Naive B cell (primary cell): ENCODE measurements at places on chromosomes 5 and 9. TPM values are rescaled to one million over a fixed set of nuclear protein-coding genes. Genes with fewer than 3 reads are reported as not detected.

Gene TAL2
- 1.9 TPM for polyA plus RNA-seq

Gene CENPK
- 13.3 TPM for polyA plus RNA-seq

GRCh38 chr5:6721442-6721841 is 8.2 kb downstream of the TENT4A start:
- no peak for DNase-seq

DNA sequence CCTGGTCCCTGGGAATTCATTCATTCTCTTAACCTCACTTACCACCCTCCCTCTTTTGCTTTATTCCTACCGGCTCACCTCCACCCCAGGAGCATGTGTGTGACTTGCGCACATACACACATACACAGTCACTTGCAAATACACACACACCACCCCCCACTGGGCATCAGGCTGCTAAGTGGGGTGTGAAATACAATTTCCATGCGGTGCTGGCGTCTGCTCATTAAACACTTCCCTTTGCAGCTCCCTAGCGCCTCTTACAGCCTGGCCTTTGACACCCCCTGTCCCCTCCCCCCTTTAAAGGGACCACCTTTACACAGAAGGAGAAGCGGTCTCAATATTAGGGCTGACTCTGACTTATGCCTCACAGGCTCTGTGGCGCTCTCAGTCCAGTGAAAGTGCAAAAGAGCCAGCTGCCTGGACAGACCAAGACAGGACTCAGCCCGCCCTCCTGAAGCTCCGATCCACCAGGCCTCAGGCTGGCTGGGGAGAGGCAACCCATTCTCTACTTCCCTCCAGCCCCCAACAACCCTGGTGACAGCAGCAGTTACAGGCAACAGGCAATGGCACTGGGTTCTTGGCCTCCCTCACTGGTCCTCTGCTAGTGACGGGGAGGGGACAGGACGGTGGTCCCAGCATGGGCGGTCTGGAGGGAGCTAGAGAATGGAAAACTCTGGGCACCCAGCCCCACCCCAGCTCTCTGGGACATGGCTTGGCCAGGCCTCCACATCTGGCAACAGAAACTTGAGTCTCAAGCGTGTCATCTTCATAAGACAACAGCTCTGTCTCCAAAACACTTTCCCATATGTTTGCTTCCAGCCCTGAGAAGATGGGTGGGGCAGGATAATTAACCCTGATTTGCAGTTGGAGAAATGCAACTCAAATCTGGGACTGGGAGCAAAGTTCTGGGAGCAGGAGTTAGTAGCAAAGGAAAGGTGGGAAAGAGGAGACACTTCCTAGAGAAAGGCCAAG is 12.0 kb downstream of the ENHO start:
- no peak for DNase-seq

DNA sequence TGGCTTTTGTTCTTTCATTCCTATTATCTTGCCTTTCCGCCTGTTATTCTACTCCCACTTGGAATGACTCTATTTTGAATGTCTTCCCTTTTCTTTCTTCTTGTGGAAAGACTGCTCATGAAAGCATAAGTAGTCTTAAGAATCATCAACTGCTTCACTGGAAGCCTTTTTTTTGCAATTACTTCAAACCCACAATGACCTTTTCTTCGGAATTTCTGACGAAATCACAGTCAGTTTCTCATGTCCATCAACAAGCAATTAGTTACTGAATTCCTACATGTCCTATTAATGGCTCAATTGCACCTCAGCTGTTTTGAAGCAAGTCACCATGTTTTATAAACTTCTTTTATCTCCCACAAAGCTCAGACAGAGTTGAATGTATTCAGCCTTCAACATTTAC is 196.2 kb downstream of the TARS1 start:
- no peak for DNase-seq

GRCh38 chr5:127615916-127616315 is 33.0 kb upstream of the CTXN3 start:
- DNase-seq = no peak

GRCh38 chr9:14180093-14180959 is 133.6 kb downstream of the NFIB start:
- no peak for DNase-seq

GRCh38 chr9:37931592-37931991 is 27.7 kb upstream of the SLC25A51 start:
- no peak for DNase-seq

- no peak for DNase-seq
Observed at GRCh38 chr9:122742003-122742402, at the start of gene OR1L6. OR1L6 (plus strand) TSS chr9:122742303; CDS start chr9:122749848, 7,545 bp downstream.

- DNase-seq = no peak
Observed at GRCh38 chr9:4214486-4214885, 85.4 kb downstream of the GLIS3 start.
